ENCODE measurements at places on chromosomes 1 and 21. TPM values are rescaled to one million over a fixed set of nuclear protein-coding genes. Genes with fewer than 3 reads are reported as not detected.

Gene CFAP45
- 0.31 TPM for total RNA-seq

Gene NBPF4
- not detected for total RNA-seq

Gene DIO1
- 0.31 TPM for total RNA-seq

Gene MR1
- 5.3 TPM for total RNA-seq

Gene NCAM2
- total RNA-seq = 2.3 TPM

All from left colon (tissue), 2 donors.